ENCODE measurements at places on chromosomes 6 and 20. TPM values are rescaled to one million over a fixed set of nuclear protein-coding genes. Genes with fewer than 3 reads are reported as not detected.

DNA sequence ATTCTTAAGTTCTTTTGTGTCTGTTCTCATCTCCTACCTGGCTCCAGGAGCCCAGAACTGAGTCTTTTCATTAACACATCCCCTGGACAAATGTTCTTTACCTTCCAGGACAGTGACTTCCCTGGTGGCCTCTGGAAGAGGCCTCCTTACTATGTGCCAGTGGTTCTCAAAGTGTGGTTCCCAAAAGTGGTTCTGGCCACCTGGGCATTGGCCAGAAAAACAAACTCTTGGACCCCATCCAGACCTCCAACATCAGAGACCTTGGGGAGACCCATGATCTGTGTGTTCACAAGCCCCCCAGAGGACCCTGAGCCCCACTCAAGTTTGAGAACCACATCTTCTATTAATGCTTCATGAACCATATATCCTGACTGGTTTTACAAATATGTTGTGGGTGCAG is 7.2 kb upstream of the VSX1 start:
- DNase-seq, result peak; percentile 68

- no peak for DNase-seq
Observed at GRCh38 chr20:14860410-14860814, 523.0 kb upstream of the FLRT3 start.

- no peak for DNase-seq
Observed at GRCh38 chr6:27031302-27031701, 216.2 kb upstream of the PRSS16 start.

Gene CRISP2
- not detected for total RNA-seq

Gene PRPH2
- 2.0 TPM for total RNA-seq

DNA sequence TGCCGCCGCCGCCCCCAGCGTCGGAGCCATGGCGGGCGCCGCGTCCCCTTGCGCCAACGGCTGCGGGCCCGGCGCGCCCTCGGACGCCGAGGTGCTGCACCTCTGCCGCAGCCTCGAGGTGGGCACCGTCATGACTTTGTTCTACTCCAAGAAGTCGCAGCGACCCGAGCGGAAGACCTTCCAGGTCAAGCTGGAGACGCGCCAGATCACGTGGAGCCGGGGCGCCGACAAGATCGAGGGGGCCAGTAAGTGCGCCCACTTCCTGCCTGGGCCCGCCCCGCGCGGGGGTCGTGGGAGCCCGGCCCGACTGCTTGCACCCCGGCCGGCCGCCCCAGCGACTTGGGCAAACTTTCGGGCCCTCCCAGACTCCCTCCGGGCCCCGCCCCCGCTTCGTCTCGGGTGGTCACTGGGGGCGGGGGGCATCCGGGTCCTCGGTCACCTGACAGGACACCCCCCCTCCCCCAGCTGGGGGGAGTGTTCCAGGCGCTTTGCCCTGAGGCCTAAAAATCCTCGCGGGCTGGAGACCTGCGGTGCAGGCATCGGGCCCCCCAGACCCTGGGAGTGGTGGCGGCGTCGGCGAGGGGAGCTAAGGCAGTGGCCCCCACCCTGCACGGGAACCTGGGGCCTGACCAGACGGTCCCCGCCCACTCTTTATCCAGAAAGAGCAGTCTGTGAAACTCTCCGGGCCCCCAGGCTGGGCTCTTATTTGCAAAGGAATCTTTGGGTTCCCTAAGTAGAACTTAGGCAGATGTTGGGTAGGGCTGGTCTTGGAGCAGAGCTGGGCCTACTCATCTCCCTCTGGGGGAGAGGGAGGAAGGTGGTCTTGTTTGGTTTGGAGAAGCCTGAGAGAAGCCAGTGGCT is 501 bp downstream of the PLCG1 start:
- DNase-seq, result no peak

Gene CRISP3
- not detected for total RNA-seq

Gene HSPA12B
- total RNA-seq, result 8.9 TPM

GRCh38 chr6:143222801-143223231 is 162.1 kb downstream of the AIG1 start:
- no peak for DNase-seq

DNA sequence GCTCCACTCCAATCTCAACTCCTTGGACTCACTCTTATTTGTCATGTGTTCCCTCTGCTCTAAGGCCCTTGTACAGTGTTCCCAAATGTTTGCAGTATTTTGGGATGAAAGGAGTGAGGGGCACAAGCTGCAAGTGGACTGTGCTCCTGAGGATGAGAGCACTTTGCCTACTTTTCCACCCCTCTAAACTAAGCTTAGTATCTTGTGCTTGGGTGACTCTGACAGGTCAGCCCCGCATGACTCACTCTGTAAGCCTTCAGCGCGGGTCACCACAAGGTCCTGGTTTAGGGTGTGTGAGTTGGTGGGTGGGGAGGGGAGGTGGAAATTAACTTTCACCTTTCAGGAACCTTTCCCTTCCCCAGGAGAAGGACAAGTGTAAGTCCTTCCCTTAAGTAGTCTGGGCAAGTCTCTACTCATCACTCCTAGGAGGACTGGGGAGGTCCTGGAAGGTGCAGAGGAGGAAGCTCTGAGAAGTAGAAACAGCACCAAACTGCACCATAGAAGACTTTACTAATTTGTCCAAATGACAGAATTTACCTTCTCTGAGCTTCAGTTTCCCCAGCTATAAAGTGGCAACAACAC is 68.8 kb upstream of the EPB41L1 start:
- DNase-seq, result no peak

GRCh38 chr6:162099685-162100084 is 627.9 kb downstream of the PRKN start:
- DNase-seq, result no peak

Gene GPSM3
- 5.7 TPM for total RNA-seq

DNA sequence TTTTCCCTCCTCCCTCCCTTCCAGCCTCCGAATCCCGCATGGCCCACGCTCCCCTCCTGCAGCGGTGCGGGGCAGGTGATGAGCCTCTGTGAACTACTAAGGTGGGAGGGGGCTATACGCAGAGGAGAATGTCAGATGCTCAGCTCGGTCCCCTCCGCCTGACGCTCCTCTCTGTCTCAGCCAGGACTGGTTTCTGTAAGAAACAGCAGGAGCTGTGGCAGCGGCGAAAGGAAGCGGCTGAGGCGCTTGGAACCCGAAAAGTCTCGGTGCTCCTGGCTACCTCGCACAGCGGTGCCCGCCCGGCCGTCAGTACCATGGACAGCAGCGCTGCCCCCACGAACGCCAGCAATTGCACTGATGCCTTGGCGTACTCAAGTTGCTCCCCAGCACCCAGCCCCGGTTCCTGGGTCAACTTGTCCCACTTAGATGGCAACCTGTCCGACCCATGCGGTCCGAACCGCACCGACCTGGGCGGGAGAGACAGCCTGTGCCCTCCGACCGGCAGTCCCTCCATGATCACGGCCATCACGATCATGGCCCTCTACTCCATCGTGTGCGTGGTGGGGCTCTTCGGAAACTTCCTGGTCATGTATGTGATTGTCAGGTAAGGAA is at the start of gene OPRM1:
OPRM1 (plus strand) TSS at position 10 of the 612 bp plus-strand sequence; CDS start at position 315, 305 bp downstream.
- no peak for DNase-seq

Gene LINC00237
- total RNA-seq, result not detected

GRCh38 chr6:17851001-17851719 is 136.3 kb downstream of the KIF13A start:
- DNase-seq, result no peak

DNA sequence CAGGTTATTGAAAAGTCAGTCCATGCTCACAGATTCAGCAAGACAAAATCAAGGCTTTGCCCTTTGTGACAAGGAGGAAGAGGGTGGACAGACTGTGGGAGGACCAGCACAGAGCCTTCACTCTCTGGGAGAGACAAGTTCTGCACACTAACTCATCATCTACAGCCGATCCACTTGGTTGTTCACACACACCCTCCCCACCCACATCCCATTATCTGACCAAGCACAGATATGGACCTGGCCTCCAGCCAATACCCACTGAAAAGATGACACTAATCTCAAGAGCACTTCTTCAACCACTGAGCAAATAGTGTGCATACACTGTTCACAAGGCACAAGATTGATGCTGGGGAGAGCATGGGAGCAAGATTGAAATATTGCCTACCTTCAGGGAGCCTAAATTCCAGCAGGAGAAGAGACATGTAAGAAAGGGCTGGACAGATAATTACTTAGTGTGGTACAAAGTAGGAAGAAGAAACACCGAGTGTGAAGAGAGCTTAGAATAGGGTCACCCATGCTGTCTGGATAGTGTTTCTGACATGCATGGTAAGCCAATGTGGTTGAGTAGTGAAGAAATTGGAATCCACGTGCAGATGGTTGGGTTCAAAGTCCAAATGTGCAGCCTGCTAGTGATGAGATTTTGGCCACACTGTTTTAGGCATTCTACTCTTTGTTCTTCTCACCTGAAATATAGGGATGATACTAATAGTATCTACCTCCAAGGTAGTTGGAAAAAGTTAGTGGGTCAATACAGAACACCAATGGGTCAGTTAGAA is 21.7 kb upstream of the IL17A start:
- no peak for DNase-seq

DNA sequence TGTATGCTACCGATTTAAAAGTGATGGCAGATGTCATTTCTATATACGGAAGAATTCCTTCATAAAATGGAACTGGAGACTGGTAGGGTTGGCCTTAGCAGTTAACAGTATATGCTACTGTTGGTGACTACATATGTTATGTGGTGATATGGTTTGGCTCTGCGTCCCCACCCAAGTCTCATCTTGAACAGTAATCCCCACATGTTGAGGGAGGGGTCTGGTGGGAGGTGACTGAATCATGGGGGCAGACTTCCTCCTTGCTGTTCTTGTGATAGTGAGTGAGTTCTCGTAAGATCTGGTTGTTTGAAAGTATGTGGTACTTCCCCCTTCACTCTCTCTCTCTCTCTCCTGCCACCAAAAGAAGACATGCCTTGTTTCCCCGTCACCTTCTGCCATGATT is 29.6 kb downstream of the RGS17 start:
- no peak for DNase-seq

Gene ULBP3
- total RNA-seq, result 0.50 TPM

DNA sequence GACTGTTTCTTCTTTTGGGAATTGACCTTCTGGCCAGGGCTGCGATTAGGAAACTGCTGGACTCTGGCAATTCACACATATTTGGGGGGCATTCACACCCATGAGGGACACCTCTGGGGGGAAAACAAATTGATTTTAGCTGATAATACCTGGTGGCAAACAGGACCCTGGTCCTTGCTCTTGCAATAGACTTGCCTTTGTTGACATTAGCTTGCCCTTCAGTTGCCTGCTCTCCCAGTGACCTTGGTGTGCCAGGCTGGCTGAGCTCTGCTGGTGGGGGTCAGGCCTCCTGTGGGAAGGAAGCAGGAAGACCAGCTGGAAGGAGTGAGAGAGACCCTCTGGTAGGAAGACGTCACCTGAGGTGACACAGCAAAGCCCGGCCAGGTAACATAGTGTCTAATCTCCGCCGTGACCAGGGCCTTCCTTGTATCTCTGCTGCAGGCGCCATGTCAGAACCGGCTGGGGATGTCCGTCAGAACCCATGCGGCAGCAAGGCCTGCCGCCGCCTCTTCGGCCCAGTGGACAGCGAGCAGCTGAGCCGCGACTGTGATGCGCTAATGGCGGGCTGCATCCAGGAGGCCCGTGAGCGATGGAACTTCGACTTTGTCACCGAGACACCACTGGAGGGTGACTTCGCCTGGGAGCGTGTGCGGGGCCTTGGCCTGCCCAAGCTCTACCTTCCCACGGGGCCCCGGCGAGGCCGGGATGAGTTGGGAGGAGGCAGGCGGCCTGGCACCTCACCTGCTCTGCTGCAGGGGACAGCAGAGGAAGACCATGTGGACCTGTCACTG is 5.3 kb downstream of the CDKN1A start:
- DNase-seq, result no peak

GRCh38 chr6:35496036-35496840 is 641 bp downstream of the TEAD3 start:
- DNase-seq, result no peak

Gene SYNDIG1
- not detected for total RNA-seq

Gene PTCHD4
- 0.83 TPM for total RNA-seq

Gene KCNK5
- total RNA-seq, result 7.9 TPM

Gene PPP1R3G
- total RNA-seq, result 7.8 TPM

- no peak for DNase-seq
Observed at GRCh38 chr20:56859801-56860261, 230.7 kb downstream of the TFAP2C start.

DNA sequence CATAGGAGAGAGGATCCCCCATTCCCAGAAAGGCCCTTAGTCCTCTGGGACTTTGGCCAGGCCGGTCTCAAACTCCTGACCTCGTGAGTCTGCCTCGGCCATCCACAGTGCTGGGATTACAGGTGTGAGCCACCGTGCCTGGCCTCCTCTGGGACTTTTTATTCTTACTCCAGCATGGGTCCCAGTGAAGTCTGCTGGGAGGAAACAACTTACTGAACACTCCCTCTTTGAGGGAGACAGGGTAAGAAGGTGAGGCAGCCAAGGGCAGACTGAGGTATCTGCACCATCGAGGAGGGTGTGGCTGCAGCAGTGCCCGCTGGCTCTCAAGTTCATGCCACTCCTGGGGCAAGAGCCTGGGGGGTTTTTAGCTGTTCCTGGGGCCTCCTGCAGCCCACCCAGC is 2.4 kb downstream of the BAK1 start:
- DNase-seq, result no peak

DNA sequence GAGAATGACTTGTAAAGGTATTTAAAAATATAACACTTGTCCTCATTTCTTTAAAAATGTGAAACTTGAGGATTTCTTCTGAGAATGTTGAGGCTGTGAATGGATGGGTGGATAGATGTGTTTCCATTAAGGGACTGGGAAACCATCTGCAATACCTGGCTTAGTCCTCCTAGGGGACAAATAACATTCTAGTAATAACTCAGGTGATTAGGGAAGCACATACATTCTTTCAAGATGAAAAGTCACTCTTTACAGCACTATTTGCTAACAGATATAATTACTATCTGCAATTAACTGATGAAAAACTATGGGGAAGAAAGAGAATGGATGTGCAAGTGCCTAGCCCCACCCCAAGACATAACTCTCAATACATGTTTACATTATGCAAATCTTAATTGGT is 542.3 kb downstream of the CD83 start:
- DNase-seq, result no peak

- no peak for DNase-seq
Observed at GRCh38 chr6:31142361-31142761, 3.5 kb upstream of the PSORS1C2 start.

- no peak for DNase-seq
Observed at GRCh38 chr6:156250593-156250992, 526.6 kb upstream of the ARID1B start.

- DNase-seq, result no peak
Observed at GRCh38 chr6:321536-322258, 29.4 kb downstream of the DUSP22 start.

DNA sequence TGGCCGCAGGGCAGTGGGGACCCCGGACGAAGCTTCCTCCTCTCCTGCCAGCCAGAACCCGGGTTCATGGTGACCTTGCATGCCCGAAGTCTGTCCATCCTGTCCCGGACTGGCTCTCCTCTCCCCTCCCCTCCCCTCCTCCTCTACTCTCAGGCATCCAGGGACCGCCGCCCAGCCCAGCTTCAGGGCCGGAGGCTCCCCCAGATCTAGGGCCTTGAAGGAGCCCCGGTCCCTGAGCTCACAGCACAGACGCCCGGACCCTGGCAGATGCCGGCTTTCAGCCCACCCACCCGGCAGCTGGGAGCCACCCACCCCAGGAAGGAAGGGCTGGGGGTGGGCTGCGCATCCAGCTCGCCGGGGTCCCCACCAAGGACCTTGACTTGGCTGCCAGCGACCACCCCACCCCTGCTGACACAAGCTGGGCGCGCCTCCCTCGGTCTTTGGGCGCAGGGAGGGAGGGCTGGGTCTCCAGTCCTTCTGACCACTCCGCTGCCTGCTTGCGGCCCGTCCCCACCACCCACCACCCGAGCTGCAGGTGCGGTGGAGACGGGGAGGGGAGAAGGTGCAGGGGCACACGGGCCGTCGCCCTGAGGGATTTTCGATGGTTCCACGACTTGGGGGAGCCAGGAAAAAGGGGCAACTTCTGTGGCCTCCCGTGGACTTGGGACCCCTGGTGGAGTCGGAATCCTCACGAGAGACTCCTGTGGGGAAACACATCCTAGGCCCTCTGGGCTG is 5.8 kb upstream of the ABHD16B start:
- no peak for DNase-seq

Measured in esophagus muscularis mucosa (tissue), 4 donors.